ENCODE measurements at places on chromosomes 5 and 9.

DNA sequence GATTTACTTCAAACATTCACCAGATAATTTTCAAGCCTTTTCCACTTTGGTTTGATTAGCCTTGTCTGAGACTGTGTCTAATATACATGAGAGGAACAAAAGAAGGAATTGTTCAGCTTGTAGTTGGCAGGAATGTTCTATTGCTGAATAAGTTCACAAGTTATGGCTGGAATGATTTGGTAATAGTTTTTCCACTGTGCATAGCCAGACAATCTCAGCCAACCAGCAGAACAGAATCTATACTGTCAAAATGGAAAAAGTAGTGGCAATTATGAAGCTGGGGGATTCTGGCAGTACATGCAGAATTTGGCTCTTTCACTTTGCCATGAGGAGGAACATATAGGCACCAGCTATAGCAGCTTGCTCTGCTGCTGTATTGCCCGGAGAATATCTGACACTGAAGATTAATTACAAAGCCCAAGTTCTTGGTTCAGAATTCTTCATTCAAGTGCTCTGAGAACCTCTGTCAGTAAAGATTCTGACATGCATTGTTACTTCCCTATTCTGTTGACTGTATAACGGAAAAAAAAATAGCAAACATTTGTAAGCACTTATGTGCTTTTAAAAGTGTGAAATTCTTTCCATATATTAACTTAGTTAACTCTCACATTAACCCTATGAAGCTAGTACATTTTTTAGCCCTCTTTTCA, 150.6 kb downstream of the PRR16 start:
- DNase-seq, result peak; percentile 26

DNA sequence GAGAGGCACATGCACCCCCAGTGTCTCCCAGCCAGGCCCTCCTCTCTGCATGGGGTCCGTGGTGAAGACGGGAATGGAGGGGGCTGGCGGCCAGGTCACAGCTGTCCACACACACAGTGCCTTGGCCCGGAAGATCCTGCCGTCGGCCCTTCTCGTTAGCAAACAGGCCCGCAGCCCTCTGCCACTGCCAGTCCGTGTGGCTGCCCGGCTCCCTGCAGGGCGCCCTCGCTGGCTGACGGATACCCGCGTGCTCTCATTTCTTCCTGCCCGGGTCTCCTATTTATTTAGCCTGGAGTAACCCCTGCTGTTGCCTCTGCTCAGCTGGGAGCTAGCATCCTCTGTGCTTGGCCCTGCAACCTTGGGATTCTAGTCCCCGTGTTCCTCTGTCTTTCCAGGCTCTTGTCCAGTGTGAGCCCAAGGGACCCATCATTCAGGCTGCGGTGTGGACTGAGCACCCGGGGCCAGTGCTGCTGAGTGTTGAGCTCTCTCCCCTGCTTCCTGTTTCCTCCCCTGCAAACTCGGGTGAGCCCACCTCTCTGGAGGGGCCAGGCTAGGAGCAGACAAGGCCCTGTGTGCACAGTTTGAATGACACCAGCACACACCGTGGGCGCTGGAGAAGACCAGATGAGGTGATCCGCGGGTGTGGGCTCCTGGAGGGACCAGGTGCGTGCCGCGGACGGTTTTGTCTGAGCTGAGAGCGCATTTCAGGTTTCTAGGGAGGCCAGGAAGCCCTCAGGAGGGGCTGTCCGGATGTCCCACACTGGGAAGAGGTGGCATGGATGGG, 14.6 kb upstream of the RNU6ATAC start:
- no peak for DNase-seq

DNA sequence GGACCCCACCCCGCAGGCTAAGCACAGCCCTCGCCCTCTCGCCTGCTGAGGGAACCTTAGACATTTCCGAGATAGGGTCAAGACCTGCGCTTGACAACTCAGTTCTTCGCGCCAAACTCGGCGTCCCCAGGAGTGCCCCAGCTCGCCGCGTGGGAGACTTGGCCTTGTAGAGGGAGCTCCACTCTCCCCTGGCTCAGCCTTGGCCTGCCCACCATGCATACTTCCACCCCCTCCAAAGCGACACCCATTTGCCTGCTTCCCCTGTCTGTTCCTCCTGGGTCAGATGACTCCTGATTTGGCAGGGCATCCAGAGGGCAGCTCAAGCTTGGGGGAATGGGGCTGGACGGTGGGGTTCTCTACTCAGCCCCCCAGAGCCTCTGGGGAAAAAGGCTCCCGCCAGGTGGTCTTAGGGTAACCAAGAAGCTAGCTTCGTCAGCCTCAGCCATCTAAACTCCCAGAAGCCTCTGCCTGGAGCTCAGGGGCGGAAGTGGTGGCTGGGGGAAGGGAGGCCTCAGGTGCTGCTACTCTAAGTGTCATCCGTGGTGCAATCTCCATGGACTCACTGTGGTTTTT, 560 bp downstream of the DOCK2 start:
- DNase-seq, result no peak

GRCh38 chr5:69000216-69000919, 93.4 kb upstream of the SLC30A5 start:
- no peak for DNase-seq

DNA sequence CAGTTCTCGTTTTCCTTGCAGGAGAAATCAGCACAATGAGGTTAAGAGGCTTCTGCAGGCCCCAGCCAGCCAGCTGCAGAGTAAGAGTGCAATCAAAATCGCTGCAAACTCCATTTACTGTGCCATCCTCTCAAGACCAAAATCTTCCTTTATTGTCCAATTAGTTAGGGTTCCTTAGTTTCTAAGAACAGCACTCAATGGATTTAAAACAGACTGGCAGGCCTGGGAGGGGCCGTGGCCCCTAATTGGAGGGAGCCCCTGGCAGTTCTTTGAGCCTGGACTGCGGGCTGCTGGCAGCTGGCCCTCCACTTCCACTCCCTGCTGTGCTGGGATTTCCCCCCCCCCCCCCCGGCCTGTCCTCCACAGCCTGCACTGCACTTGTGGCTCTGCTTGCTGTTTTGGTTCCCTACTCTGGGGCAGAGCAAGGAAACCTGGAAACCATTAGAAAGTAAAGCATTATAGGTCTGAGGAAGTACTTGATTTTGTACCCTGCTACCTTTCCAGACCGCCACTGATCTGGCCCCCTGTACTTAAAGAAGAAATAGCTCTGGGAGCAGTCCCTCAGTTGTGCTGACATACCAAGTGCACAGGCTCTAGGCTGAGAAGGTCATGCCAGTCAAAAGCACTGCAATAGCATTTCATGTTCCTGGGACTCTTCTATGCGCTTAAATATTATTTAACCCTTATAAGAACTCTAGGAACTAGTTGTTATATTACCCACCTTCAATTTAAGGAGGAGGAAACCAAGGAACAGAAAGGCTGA, 129.0 kb downstream of the APBA1 start:
- no peak for DNase-seq

- no peak for DNase-seq
Observed at GRCh38 chr9:120567081-120567480, 12.9 kb downstream of the CDK5RAP2 start.

Data from RCC 7860 (cell line).